ENCODE measurements at places on chromosomes 3 and 15.

DNA sequence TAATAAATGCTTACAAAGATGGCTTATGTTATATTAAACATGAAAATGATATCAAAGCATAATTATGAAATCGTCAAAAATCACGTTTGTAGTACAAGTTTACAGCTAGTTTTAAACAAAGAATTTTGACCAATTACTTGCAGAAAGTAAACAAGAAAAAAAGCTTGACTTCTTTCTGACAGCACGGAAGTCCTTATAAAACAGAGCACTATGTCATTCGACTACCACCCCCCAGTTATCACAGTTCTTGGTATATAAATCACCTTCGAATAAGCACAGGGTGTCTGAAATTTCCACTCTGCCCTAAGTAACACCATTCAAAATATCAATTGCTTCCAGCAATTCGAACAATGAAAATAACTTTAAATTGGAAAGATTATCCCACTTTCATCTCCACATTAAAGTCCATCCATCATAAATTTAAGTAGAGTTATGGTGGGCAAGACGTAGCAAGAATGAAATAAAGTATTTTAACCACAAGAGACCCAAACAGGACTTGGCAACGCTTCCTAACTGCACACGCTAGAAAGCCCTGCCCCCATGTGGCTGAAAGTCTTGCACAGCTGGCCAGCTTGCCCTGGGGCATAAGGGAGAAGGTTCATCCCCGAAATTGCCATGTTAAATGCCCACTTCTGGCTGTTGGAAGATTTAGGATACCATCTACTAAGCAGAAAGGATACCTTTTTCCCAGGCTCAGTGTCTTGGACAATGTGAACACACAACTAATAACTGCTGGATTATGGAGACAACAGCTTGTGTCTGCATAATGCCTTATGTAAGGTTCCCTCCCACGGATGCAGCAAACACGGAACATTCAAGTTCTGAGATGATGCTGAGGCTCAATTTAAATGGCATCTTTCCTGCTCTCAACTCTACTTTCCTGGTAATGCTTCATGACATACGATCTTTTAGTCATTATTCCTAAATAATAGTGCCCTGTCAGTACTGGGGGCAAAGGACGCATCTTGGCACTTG is 116.4 kb upstream of the TJP1 start:
- peak; percentile 43 for DNase-seq

- DNase-seq: no peak
These were observed 207.7 kb upstream of the TRIM42 start for GRCh38 chr3:140470211-140470610.

DNA sequence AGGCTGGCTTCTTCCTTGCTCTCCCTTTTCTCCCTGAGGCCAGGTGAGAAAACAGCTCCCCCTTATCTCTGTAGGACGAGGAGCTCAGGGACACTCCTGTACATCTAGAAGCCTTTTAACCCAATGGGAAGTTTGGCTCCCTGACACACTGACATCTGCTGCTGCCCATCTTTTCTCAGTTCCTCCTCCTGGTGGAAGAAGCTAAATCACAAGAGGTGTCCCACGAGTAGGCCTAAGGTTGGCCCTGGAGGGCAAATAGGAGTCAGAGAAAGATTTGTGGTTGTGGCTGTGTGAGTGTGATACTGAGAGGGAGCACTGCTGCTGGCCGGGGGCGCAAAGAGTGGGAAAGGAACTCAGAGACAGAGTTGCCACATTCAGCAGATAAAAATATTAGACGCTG is 49.5 kb downstream of the ARHGAP31 start:
- DNase-seq: no peak

- no peak for DNase-seq
These were observed 83.1 kb upstream of the OCA2 start for GRCh38 chr15:28182216-28182615.

DNA sequence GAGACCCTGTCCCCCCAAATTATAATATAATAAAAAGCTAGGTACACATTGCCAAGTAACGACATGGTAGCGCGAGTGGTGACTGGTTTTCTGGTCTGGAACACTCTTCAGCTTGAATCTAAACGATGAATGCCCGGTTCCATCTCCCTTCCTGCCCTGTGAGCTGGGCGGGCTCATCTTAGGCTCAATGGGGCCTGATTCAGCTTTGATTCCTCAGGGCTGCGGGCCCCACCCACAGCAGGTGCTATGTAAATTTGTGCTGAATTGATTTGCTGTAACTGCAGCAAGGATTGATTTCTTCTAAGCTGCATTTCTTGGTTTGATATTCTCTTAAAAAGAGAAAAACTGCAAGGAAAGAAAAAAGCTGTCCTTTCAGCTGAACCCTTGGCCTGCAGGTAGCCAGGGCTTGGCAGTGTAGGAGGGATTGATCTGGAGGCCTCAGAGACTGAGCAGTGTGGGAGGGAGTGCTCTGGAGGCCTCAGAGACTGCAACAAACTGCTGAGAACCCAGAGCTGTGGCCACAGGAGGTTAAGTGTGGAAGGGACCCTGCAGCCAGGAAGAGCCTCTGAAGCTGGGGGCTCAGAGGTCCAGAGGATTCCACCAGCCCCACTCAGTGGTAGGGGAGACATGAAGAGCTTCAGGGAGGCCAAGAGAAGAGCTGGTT is 231.6 kb downstream of the XXYLT1 start:
- DNase-seq: no peak

DNA sequence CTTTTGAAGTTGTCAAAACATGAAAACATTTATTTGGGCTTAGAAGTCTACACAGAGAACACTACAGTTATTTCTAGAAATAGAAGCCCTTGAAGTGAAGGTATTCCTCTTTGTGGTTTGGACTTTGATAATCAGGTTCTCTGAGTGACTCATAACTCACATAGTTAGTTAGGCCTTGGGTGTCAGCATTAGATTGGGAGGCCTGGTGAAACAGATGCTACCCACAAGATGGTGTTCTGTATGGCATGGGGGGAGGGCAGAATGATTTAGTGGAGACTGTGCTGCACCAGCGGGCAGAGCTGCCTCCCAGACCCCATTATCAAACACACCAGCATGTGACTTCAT is 108.9 kb upstream of the ETV5 start:
- DNase-seq: no peak

GRCh38 chr3:107990433-107990832 is 100.4 kb downstream of the CD47 start:
- DNase-seq: no peak

GRCh38 chr3:134721214-134721613 is 70.4 kb upstream of the KY start:
- DNase-seq: no peak

DNA sequence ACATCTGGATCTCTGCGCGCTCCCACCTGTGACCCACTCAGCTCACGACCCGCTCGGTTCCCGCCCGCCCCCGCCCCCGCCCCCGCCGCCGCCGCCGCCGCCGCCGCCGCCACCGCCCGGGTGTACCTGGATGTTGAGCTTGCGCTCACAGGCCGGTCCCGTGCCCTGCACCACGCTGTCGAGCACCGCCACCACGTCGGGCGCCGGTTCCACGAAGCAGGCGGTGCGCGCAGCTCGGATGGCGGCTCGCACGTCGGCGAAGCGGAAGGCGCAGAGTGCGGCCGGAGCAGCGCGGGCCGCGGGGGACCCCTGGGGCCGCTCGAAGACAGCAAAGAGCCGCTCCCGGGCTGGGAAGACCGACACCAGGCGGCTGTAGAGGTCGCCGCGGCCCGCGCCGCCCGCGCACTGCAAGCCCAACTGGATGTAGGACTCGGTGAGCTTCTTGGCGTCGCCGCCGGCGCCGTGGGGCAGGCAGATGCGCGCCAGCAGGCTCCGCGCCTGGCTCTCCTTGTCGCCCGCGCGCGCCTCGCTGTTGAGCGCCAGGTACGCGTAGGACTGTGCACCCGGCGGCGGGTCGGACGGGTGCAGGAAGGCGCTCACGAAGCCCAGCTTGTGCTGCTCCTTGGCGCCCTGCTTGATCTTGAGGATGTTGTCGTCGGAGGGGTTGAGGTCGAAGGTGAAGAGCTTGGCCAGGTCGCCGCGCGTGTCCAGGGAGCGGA is 1.1 kb downstream of the PLXND1 start:
- DNase-seq: peak; percentile 64

DNA sequence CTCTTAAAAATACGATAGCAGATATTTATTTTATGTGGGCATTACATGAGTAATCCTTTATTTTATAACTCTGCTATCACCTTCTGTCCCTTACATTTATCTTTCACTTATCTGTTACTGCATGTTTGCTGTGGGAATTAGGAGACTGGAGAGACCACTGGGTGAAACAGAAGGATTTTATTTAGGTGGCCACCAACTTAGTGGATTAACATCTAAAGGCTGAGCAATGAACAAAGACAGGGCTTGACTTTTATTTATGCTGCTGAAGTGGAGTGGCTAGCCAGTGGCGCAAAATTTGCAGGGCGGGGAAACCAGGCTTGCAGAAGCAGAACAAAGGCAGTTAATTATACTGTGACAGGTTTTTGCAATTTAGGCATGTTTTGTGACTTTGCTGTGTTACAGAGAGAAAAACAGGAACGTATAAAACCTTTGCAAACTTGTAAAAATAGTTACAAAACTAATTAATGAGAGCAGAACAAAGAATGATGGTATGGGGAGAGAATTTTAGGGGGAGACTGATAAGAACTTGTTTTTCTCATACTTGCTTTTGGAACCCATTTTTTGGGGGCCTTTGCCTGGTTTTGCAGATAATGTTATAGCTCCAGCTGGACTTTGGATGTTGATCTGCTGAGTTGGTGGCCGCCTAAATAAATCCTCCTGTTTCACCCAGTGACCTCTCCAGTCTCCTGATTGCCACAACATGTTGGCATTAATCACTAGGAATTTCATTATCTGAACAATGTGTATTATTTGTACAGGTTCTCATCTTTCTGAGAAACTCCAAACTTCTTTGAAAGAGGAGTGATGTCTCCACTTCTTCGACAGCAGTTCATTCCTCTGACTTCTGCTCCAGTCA is 18.0 kb downstream of the KLHL24 start:
- DNase-seq: peak; percentile 26

DNA sequence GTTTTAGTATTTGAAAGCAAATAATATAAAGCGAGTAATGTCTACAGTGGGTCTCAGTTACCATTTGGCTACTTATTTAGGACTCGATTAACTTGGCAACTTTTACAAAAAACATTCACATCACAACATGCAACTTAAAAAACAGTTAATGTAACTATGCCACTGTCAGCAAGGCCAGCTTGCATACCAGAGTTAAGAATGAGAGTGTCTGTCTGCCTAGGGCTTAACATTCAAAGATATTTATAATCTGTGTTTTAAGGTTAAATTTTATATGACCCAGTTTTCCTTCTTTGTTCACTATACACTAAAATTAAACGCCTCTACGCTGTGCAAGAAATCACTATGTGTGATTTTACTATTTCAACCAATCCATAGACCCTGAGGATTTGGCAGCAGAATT is 5.2 kb upstream of the CDAN1 start:
- DNase-seq: no peak

DNA sequence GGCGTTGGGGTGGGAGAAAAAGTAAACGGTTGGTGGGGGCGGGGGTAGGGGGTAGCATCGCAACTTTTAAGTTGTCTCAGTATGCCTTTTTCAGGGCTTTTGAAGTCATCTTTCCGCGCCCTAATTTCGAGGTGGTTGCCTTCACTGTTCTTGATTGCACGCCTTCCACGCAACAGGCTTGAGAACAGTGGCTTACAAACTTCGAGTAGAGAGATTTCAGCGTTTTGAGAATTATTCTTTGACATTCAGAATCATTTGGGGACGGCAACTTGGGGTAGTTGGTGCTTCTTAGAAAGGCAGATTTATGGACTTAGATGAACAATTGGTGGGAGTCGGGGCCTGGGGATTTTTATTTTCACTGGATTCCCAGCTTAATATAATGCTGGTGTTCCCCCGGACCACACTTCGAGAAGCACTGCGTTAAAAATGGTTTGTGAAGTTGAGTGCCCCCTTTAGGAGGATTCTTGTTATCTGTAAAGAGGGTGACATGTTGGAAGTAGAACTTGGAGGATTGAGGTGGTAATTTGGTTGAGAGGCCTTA is 880 bp downstream of the PPP4R2 start:
- DNase-seq: peak; percentile 74

DNA sequence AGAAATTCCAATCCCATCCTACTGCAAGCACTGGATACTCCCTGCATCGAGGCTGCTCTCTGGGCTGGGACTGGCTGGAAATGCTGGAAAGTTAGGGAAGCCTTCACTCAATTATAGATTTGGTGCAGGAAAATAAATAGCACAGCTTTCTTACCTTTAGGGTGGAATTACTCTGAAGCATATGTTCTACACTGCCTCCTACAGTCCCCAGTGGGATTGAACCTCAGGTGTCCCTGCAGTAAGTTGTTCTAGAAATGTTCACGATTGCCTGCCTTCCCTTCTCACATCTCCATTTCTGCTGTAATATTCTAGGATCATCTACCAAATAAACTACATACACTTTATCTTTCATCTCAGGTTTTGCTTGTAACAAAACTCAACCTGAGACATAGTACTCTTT is 536.7 kb upstream of the LMCD1 start:
- DNase-seq: no peak

- no peak for DNase-seq
These were observed 15.8 kb downstream of the DNAJC13 start for GRCh38 chr3:132433121-132433520.

DNA sequence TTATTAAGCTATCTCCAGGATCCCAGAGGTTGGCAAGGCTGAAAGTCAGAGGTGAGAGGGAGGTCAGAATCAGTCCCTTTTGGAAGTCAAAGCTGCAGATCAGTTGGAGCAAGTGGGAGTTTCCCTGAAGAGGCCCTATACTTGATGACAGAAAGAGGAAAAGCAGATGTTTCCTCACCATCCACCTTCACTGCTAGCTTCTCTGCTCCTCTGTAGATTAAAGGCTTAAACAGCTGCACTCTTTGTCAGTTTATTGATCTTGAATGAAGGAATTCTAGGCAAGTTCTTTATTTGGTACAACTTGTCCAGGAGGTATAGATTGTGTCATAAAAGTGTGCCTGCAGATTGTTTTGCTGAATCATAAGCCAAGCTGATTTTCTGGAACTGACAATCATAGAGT is 408.2 kb upstream of the TGFBR2 start:
- DNase-seq: peak; percentile 63

- no peak for DNase-seq
These were observed 52.3 kb upstream of the PRR20G start for GRCh38 chr3:127339928-127340861.

All from fibroblast of villous mesenchyme (primary cell).